Stimulated activated CD4-positive, alpha-beta T cell treated with anti-CD3 and anti-CD28 coated beads, Interleukin-12 subunit alpha, Interleukin-12 subunit beta, amount 100 ng/mL, for 48 hours (primary cell): ENCODE measurements at places on chromosomes 5 and 9.

DNA sequence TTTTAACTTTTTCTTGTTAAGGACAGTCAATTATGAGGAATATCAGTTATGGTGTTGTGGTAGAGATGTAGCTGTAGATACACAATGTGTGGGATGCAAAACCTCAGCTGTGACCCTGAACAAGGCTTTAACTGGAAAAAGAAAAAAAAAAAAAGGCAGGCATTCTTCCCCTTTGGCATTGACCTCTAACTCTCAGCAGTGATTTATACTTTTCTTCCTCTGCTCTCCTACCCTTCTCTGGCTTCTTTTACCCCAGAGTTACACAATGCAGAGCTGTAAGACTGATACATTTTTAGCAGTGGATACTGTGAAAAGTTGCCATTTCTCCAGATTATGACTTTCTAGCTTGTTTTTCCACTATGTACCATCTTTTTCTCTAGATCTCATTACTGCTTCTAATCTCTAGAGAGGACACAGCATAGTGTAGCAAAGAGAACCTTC lies 2.0 kb downstream of the CTNNAL1 start:
- no peak for DNase-seq

DNA sequence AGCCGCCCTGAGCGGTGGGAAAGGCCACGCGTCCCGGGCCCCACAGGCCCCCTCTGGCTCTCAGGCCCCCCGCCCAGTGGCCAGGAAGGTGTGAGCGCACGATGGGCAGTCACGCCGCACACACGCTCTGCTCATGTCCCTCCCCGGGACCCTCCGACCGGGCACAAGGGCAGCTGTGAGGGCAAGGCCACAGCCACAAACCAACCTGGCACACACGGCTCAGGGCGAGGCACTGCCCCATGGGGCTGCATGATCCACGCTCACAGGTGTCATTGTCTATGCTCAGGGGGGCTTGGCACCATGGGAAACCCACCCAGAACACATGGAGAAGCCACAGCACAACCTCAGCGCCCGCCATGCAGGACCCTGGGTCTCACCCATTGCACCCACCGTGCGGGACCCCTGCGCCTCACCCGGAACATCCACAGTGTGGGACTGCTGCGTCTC lies 51.3 kb downstream of the SLC12A7 start:
- no peak for DNase-seq

DNA sequence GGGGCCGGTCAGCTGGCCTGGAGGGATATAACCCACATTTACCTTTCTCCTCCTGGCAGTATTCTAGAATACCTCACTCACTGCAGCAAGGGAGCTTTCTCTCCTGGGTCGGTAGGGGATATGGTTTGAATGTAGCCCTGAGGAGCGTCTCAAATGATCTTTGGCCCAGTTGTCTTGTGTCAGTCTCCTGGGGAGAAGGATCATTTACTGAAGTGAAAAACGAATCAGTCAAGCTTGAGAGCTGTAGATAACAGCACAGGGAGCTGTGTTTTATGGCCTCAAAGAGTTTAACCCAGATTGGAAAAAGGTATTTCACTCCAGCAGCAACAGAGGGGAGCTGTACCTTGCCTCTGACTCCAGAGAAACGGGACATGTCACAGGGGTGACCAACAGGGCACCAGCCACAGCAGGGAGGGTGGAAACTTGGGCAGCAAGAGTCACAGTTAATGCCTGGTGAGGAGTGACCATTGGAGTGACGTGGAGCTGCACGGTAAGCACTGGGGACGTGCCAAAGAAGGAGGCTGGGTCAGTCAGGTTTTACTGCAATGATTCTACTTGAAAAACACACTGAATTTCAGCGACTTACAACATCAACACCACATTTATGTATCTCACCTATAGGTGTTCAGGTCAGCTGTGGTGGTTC lies 29.8 kb upstream of the ZFR start:
- no peak for DNase-seq

- DNase-seq, result no peak
These were observed 480.7 kb downstream of the CSNK1G3 start for GRCh38 chr5:123992641-123993040.

DNA sequence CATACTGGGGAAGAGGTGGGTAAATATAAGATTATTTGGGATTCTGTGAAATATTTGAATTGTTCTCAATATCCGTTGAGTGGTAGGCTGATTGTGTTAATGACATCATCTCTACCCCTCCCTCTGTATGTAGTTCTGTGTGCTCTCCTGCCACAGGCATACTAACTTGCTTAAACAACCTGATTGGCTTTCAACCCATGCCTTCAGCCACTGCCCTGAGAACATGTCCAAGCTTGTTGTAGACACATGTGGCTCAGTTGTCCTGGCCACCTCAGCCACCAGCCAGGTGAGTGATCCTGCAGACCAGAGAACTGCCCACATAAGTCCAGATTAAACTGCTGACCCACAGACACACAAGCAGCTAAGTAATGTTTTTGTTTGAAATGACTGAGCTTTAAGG lies 31.1 kb downstream of the ANKS6 start:
- no peak for DNase-seq

- no peak for DNase-seq
These were observed 137.0 kb downstream of the MRPL36 start for GRCh38 chr5:1662559-1663085.

- DNase-seq, result no peak
These were observed 185.9 kb downstream of the DAB2IP start for GRCh38 chr9:121837113-121837961.

DNA sequence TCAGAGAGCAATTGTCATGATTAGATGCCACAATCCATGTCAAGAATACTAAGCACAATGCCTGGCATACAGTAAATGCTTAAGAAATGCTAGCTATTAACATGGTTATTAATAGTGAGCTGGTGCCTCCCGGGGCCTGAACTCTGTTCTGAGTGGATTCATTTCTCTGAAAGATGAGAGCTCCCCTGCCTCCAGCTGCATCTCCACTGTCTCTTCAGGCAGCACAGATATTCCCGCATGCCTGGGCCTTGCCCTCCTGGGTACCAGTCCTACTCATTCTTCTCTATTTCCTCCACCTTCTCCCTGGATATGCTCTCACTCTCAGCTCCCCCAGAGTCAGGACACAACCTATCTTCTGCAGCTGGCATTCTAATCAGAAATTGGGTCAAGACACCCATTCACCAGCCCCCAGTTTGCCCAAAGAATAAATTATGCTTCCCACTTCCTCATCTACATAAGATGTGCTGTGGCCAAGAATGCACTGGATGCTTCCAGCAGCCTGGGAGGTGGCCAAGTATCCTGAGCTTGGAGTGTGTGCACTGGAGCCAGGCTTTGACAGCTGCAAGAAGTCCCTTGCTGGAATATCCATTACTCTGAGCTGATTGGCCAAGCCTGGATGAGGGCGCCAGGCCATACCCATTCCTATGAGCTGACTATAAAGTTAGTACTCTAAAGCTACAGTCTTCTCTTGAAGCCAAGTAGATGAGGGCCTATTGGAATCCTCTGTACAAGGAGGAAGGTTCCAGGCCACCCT lies 669.0 kb downstream of the ACTL7B start:
- DNase-seq, result no peak

GRCh38 chr9:91771027-91771426 lies 179.0 kb downstream of the ROR2 start:
- no peak for DNase-seq

GRCh38 chr9:93084471-93084881 lies 11.5 kb upstream of the CARD19 start:
- DNase-seq, result no peak

GRCh38 chr9:36738318-36738976 lies 165.8 kb downstream of the MELK start:
- no peak for DNase-seq

DNA sequence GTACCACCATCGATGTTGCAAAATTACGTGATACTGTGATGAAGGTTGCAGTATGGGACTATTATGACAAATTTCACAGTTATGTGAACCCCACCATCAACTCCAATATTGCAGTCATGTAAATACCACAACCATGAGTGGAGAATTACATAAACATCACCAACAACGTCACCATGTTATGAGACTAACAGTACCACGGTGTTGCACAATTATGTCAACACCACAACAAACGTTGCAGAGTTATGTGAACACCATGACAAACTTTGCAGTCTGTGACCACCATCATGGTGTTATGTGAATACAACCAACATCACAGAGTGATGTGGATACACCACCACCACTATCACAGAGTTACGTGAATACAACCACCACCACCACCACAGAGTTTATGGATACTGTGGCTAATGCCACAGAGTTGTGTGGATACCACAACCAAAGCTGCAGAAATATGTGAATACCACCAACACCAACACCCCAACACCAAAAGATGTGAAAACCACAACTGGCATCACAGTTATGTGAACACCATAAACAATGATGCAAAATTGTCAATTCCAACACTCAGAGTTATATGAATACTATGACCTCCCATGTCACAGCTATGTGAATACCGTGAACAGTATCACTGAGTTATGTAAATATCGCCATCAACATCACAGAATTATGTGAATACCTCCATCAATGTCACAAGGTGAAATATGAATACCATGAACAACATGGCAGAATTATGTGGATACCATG lies 62.4 kb downstream of the SHC3 start:
- no peak for DNase-seq

GRCh38 chr9:127937056-127937387 lies 632 bp downstream of the DPM2 start:
- no peak for DNase-seq

- DNase-seq, result no peak
These were observed 61.2 kb downstream of the FYB1 start for GRCh38 chr5:39158127-39158593.

DNA sequence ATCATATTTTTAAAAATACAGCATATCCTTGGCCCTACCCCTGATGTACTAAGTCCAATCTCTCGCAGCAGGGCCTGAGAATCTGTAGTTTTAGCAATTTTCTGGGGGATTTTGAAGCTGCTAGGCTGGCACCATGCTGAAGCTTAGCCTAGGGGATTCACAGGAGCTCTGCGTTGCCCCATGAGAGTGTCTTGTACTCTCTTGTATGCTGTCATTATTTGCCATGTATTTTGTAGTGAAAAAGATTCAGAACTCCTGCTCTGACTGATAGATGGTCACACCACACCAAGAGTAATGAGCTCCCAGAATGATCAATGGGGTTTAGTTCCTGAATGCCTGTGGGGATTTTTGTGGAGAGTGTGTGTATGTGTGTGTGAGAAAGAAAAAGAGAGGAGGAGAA lies 20.7 kb upstream of the TRMT10B start:
- no peak for DNase-seq

DNA sequence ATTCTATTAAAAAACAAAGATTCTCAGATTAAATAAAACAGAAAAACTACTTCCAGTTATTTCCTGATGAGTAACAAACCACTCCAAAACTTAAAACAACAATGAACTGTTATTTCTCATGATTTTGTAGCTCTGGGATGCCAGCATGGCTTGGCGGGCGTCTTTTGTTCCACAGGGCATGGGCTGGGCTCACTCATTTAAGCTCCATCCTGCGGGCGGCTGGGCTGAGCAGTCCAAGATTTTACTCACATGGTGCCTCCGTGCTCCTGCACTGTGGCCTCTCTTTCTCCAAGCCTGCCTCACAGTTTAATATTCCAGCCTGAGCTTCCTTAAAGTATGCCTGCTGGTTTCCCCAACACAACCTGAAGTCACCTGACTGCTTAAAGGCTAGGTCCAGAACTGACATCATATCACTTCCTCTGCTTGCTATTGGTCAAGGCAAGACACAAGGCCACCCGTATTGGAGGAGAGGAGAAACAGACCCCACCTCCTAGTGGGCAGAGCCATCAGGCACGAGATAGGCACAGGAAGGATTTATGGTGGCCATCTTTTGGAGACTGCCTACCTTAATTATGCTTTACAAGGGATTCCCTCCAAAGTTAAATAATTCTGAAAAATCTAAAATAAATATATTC lies 41.6 kb upstream of the ZBTB43 start:
- no peak for DNase-seq

DNA sequence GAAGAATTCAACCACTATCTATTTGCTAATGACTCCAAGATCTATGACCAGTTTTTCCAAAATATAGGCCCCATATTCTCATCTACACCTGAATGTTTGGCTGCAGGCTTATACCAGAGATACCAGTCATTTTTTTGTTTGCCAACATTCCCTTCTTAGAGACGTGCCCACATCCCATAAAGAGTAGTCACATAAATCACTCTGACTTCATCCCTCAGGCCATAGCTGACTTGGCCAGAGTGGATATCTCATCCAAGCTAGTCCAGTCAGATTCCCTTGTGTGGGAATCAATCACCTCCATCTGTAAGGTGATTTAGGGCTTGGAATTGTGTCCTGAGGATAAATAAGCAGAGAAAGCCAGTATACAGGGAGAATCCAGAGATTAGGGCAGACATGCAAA lies 124.3 kb upstream of the SLC24A2 start:
- no peak for DNase-seq

DNA sequence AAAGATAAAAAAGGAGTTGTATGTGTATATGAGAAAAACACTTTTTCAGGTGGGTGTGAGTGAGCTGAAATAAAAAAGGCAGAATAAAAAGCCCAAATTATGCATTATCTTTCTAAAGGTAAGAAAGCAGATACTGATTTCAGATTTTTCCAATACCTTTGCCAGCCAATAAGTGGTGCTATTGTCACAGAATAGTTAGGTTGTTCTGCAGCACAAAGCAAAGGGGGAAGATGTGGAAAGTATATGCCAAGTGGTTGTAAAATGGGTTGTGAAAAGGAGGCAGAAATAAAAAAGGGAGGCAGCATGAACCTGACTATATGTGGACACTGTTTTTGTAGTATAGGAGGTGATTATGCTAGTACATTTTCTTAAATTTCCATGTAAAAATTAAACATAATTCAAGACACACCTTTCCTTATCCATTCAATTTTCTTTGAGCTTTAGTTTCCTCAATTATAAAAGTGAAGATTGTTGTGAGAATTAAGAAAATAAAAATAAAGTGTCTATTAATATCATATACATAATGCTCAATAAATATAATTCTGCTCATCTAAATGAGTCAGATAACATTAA lies 106.7 kb downstream of the SMIM15 start:
- DNase-seq, result no peak

GRCh38 chr9:23587433-23587832 lies 238.6 kb downstream of the ELAVL2 start:
- no peak for DNase-seq

- no peak for DNase-seq
These were observed 57.7 kb upstream of the RNU6ATAC start for GRCh38 chr9:134222018-134222573.

DNA sequence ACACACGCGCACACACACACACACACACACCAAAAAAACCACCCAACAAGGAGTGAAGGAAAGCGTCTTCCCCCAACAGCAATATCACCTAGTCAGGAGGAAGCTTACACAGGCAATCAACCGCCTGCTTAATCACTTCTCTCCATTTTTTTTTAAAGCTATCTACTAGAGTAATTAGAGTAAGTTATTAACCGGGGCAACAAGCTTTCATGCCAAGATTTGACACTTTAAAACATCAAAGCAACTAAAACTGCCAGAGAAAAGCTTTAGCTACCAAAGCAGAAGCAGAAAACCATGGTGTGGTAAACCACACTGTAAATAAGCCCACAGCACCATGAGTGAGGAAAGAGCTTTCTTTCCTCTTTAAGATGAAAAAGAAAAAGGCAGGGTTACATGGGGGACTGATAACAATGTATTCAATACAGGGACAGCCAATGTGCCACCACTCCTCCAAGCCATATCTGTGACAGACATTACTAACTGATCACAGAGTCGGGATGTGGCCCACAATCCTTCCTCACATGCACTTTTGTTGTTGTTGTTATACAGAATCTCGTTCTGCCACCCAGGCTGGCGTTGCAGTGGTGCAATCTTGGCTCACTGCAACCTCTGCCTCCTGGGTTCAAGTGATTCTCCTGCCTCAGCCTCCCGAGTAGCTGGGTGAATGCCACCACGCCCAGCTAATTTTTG lies 282.1 kb downstream of the CRB2 start:
- DNase-seq, result no peak

- DNase-seq, result no peak
These were observed 69.0 kb downstream of the DOCK2 start for GRCh38 chr5:169706071-169706470.
